NCI-H1092 treated with DMSO at 0.1 percent for 48 hours (cell line): ENCODE measurements at places on chromosomes 11 and 22.

DNA sequence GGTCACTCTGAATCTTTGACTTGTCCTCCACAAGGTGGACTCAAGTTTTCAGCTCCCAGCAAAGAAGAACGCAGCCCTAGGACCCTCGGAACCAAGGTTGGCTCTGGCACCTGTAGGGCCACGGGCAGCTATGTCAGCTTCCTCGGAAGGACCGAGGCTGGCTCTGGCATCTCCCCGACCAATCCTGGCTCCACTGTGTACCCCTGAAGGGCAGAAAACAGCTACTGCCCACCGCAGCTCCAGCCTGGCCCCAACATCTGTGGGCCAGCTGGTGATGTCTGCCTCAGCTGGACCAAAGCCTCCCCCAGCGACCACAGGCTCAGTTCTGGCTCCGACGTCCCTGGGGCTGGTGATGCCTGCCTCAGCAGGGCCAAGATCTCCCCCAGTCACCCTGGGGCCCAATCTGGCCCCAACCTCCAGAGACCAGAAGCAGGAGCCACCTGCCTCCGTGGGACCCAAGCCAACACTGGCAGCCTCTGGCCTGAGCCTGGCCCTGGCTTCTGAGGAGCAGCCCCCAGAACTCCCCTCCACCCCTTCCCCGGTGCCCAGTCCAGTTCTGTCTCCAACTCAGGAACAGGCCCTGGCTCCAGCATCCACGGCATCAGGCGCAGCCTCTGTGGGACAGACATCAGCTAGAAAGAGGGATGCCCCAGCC lies 2.2 kb downstream of the INPP5J start:
- no peak for DNase-seq

GRCh38 chr11:12761029-12761428 lies 86.8 kb downstream of the TEAD1 start:
- no peak for DNase-seq

DNA sequence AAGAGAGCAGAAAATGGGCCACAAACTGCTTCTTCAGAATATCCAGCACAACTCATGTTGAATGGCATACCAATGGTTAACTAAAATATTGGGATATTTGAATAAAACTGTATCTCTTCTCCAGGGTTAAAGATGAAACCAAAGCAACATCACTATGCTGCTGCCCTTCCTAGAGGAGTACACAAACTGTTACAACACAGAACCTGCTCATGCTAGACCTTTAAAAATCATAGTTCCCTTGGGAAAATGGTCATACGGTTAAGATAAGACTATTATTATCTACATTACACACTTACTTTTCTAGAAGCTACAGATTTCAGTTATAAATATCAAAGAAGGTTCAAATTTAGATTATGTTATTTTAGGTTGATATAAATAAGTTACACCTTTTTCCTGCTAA lies 78.6 kb upstream of the TP53AIP1 start:
- DNase-seq, result no peak

- no peak for DNase-seq
Observed at GRCh38 chr11:35214792-35215193, 75.8 kb downstream of the CD44 start.

- DNase-seq, result no peak
Observed at GRCh38 chr11:2220173-2220771, 48.7 kb upstream of the TH start.

GRCh38 chr22:45998638-45999378 lies 21.8 kb upstream of the WNT7B start:
- no peak for DNase-seq

DNA sequence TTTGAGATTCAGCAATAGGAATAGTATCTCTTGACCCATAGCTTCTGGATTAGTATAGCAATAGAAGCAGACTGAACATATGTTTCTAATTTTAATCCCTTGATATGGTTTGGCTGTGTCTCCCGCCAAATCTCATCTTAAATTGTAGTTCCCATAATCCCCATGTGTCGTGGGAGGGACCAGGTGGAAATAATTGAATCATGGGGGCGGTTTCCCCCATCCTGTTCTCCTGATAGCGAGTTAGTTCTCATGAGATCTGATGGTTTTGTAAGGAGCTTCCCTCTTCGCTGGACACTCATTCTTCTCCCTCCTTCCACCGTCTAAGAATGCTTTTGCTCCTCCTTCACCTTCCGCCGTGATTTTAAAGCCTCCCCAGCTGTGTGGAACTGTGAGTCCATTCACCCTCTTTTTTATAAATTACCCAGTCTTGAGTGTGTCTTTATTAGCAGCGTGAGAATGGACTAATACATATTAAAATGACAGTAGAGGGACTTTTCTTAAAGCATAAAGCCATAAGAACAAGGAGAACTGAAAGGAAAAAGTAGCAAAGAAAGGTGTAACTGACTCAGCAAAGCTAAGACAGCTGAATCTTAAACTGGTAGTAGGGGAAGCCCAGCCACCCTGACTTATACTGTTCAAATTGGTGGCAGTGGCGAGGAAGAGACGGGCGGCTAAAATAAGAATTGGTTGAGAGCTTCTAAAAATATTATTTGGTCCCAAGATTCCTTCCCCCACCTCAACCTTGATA lies 20.3 kb upstream of the SLN start:
- DNase-seq, result no peak

- no peak for DNase-seq
Observed at GRCh38 chr11:12212821-12213185, 102.4 kb downstream of the MICAL2 start.

DNA sequence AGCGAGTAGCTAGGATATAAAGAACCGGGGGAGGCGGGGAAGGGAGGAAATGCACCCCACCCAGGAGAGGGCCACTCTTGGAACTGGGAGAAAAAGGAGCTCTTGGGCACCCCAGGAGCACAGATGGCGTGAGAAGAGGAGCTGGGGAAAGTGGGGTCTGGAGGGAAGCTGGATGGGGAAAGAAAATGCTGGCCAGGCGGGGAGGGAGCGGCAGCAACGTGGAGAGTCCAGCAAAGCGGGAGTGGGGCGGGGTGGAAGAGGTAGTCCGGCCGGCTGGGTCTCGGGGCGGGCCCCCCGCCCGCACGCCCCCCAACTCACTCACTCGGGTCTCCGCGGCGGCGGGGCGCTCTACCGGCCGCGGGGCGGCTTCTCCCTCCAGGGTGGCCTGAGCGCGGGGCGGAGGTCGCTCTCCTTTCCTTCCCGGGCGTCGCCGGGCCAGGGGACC lies 522 bp downstream of the TOB2 start:
- no peak for DNase-seq

GRCh38 chr11:48018528-48019216 lies 38.3 kb downstream of the PTPRJ start:
- DNase-seq, result no peak

DNA sequence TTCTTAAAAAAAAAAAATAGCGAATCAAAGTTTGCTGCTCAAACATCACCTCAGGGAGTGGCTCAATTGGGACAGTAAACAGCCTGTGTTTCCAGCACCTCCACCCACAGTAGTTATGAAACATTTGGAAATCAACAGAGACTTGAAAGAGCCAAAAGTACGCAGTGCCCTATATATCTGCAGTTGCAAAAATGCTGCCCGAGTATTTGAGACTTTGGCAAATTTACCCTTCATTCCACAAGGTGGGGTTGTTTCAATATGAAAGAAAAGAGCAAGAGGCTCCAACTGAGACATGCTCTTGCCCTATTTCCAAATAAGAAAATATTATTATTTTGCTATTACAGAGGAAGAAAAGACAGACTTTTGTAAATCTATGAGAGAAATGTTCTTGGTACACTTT lies 851.1 kb upstream of the RAG2 start:
- DNase-seq, result no peak

GRCh38 chr11:103601225-103601846 lies 435.1 kb upstream of the DDI1 start:
- peak; percentile 75 for DNase-seq

DNA sequence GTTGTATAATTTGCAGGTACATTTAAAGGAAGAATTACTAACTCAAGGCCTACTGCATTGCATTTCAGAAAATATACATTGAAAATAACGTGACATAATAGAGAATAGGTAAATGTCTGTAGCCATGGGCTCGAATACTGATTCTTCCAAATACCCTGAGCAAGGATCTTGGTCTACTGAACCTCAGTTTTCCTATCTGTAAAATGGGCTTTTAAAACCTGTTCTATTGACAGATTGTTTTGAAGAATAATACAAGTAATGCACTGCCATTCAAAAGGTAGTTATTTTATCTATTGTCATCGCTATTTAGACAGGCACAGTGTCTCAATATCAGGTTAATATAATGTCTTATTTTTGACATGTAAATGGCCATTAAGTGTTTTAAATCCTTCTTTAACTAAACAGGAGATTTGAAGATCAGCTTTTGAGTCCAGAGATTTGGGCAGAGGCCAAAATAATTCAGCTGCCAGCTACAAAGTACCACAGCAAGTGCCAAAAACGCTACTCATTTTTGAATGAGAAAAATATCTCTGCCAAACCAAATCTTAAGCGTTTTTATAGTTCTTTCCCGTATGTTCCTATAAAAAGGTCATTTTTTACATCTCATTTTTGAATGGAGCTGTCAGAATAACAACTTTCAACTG lies 56.7 kb downstream of the CTSC start:
- peak; percentile 75 for DNase-seq

DNA sequence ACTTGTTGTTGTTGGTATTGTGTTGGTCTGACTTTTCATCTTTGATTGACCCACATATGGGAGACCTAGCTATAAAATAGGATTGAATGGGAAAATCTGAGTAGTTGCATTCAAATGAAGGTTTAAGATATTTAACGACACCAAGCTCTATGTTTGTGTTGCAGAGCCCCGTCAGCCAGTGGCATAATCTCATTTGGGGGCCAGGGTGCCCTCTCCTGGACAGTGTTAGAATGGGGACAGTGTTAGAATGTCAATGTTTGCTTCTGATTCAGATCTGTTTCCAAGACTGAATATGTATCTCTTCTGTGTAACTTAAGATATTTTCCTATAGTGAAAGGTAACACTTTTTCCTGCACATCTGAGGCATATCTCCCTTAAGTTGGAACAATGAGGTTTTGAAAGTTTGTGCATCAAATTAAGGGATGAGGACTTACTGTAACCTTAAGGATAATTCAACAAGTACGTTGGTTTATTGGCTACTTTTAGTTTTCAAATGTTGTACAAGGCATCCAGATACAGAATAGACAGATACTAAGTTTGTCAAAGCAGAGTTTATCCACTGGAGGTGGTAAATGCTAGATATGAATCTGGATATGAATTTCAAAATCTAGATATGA lies 5.3 kb upstream of the OR52M1 start:
- peak; percentile 12 for DNase-seq

GRCh38 chr11:14655435-14655834 lies 11.8 kb downstream of the PDE3B start:
- DNase-seq, result no peak

DNA sequence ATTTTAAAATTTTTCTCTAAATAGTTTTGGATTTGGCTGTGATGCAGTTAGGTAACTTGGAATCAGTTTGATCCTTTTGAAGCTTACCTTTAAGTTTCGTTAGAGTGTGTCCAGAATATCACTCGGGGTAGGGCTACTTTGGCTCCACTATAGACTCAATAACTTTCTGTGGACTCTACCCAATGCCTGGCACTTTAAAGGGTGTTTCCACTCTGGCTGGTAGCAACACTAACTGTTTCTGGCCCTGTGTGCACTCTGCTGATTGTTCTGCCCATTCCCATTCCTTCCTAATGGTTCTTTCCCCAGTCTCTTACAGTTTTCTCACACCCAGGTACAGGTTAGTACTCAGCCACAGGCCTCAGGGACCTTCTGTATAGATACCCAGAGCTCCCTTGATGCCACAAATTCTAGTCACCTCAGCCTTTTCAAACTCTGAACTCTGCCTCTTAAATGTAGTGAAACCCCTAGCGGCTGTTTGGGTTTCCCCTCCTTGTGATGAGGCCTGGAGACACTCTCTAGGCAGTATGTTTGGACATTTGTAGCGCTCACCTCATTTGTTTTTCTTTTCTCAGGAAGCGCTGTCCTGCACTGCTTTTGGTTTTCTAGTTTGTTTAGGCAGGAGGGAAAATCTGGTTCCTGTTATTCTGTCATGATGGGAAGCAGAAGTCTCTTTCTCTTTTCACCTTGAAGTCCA lies 16.8 kb downstream of the CUL5 start:
- DNase-seq, result no peak

DNA sequence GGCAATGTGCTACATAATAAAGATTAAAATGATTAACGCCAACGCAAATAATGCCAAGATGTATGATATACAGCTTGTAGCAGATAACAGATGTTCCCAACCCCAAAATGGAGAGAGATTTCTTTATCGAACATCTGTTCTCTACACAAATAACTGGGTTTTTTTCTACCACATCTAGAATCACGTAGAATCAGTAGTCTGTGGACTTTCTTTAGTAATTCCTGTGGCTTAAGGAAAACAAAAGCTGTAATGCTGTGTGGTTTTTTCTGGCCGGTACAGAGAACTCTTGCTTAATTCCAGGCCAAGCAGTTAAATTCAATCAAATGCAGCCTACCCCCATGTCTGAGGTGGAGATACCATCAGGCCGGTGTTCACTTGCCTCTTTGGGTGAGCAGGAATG lies 303.4 kb downstream of the FAT3 start:
- no peak for DNase-seq

- DNase-seq, result no peak
Observed at GRCh38 chr11:111379602-111380136, 594 bp upstream of the POU2AF1 start.

DNA sequence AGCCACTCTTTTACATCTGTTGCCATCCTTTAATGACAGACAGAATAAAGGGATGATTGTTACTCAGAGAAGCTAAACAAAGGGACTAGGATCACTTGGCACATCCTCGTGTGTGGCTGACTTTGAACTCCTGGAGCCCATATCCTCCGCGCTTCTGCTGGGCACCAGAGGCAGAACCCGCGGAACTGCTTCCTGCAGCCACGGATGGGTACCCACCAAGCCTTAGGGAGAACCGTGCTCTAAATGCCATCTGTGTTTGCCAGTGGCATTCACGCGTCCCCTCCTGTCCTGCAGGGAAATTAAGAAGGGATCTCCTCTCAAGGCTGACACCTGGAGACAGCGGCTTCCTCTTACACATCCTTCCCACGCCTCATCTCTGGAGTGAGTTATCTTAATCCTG lies 294.4 kb downstream of the NTM start:
- no peak for DNase-seq

GRCh38 chr22:37676736-37677492 lies 1.5 kb downstream of the LGALS1 start:
- no peak for DNase-seq

DNA sequence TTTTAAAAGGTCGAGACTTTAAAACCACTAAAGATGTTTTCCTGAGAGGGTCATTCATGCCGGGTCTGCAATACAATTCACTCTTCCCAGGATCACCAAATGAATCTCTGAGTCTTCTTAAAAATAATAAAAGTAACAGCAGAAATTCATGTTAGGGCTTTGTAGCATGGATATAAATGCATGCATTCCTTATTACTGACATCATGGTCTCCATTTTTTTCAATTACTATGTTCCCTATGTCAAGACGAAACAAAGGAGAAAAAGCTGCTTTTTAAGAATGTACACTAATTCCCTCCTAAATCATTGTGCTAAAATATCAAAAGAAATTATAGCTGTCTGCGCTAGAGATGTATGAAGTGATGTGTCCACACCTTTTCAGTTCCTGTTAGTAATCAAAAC lies 789.9 kb upstream of the LRRC4C start:
- DNase-seq, result no peak

DNA sequence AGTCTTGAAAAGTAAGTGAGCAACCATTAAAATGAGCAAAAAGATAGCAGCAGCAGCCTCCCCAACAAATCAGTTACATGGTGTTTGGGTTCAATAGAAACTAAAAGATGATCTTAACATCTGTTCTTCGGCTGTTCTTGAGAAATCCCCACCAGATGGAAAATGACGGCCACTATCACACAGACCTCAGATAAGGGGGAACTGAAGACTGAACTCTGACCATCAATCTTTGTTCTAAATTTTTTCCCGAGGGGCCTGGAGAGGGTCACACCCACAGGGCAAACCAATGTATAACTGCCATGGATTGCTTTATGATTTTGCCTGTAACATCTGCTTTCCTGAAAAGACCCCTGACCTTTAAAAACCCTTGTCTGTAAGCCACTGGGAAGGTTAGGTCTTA lies 624.8 kb upstream of the KIRREL3 start:
- no peak for DNase-seq
